ENCODE measurements at places on chromosomes 16 and 17.

- no peak for DNase-seq
Measured at GRCh38 chr16:52991572-52991971, 61.1 kb downstream of the CHD9NB start.

DNA sequence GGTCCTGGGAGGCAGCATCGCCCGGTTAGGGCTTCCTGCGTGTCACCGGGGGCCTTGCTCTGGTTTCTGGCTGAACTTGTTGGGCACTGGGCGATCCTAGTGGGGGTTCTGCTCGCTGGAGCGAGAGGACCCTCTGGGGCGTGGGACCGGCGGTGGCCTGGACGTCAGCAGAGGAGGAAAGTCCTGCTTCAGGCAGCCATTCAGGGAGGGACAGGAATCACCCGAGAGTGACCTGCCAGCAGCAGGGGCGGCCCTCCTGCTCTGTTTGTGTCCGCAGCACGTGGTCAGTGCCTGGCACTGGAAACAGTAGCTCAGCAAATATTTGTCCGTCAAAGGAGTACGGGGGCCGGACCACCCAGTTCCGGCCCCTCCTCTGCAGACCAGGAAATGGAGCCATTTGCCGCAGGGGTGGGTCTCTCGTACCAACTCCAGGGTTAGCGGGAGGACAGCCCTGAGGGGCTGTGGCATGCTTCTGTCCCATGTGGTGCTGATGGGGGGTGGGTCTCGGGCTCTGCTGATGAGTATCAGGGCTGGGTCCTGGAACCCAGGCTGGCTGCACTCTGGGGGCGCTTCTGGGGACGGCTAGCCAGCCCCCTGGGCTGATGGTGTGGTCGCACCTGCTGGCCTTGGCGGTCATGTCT lies 48.3 kb downstream of the BAIAP2 start:
- DNase-seq, result no peak

DNA sequence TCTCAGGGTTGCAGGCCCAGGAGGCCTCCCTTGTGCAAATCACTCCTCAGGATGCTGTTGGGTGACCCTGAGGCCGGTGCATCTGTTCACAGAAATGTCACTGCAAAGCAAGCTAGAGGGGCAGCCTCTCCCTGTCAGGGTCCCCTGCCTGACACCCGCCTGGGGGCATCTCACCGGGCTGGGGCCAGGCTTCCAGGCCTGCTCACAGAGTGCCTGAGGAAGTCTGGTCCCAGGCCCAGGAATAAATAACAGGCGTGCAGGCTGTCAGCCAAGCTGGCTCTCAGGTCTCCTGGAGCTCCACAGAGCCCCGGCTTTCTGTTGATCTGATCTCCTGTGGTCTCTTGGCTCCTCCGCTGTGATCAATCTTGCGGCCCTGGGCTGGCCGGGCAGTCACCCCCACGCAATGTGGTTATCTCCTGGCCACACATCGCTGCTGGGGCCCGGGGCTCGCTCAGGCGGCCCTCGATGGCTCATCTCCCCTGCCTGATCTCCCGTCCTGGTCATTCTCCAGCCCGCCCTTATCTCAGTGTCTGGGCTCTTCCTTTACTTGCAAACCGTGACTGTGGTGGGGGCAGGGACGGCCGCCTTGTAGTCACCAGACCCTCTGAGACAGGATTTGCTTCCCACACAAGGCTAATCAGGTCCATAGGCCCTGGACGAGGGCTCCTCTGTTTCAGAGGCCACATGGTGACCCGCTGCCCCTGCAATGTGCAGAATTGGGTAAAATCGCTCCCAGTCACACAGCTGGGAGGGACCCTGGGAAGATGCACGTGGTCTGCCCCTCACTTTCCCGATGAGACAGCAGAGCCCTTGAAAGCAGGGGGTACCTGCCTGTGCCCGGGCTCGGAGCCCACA lies 231.2 kb upstream of the GSE1 start:
- DNase-seq, result no peak

DNA sequence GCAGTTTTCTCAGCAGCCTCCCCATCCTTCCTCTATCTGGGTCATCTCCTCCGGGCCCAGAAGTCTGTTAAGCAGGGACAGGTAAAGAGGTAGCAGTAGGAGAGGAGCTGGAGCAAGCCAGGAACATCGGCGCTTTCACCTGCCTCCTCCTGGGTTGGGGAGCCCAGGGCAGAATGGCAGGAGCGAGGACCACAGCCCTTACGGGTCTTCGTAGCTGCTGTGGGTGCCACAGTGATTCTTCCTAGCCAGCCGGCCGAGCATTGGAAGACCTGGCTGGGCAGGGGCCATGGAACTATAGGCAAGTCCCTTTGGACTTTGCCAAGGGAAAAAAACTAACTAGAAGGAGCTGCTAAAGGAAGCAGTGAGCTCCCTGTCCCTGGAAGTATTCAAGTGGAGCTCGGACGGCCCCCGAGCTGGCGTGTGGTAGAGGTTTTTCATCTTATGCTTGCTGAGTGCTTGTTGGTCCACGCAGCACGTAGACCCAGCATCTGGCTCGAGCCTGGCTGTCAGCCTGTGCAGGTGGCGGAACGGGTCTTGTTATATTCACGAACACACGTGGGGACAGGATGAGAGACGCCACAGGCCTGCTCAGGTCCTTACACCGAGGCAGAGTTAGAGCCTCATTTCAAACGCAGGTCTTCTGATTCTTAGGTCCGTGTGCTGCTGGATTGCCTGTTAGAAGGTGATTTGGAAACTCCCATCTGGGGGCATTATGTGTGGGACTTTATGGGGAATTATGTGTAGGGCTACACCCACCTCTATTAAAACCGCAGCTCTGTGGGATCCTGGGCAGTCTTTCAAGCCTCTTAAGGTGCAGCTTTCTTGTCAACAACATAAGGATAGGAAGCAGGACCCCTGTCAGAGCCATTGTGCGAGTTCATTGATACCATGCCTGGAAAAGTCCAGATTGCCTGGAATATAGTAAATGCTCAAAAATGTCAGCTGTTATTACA lies 54.8 kb downstream of the OR1D5 start:
- no peak for DNase-seq

DNA sequence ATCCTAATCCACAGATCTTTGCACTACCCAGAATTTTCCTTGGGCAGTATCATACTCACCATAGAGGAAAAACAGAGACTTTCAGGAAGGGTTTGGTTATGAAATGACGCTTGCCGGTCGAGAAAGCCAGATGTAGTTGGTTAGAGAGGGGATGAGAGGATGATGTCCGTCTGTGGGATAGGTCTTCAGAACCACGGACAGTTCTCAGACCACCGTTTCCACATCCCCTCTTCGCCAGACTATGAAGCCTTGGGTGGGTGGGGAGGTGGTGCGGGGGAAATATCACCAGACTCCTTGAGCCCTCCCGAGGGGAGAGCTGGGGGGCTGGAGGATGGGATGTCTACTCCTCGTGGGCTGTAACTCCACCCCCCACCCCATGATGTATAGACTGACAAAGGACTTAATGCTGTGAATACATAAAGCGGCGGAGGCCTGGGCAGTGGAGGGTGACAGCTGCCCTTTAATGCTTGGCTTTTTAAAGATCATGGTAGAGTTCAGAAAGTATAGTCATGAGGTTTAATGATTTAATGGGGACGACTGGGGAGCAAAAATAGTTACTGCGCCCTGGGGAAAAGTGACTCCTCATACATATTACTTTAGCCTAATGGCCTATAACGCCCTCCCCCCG lies 96.6 kb downstream of the MRM1 start:
- DNase-seq, result no peak

DNA sequence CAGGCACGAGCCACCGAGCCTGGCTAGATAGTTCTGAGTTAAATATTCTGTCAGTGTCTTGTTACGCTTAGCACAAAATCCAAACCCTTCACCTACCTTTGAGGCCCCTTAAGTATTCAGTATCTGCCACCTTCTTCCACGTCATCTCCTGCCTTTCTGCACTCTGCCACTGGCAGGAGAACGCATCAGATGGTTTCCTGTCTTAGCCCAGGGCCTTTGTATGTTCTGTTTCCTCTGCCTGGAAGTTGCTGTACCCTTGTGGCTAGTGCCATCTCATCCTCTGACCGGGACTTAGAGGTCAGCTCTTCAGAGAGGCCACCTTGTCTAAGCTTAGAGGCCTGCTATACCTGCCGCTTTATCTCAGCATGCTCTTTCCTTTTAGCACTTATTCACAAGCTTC lies 67.5 kb upstream of the LGALS9 start:
- DNase-seq, result no peak

DNA sequence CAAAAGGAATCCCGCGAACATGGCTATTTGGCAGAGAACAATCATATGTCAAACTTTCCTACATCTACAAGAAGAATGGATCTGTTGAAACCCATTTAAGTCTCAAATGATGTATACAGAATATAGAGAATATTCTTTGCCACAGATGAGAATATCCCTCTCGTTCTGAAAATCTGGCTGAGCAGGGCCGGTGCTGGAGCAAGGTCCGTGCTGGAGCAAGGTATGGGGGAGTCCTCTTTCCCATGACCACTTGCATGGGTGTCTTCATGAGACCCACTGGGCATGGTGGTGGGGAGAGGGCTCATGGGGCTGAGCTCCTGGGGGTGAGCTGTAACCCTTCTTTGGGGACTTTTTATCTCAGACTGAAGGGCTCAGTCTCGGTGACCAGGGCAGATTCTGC lies 440.9 kb downstream of the SOX9 start:
- DNase-seq, result no peak

DNA sequence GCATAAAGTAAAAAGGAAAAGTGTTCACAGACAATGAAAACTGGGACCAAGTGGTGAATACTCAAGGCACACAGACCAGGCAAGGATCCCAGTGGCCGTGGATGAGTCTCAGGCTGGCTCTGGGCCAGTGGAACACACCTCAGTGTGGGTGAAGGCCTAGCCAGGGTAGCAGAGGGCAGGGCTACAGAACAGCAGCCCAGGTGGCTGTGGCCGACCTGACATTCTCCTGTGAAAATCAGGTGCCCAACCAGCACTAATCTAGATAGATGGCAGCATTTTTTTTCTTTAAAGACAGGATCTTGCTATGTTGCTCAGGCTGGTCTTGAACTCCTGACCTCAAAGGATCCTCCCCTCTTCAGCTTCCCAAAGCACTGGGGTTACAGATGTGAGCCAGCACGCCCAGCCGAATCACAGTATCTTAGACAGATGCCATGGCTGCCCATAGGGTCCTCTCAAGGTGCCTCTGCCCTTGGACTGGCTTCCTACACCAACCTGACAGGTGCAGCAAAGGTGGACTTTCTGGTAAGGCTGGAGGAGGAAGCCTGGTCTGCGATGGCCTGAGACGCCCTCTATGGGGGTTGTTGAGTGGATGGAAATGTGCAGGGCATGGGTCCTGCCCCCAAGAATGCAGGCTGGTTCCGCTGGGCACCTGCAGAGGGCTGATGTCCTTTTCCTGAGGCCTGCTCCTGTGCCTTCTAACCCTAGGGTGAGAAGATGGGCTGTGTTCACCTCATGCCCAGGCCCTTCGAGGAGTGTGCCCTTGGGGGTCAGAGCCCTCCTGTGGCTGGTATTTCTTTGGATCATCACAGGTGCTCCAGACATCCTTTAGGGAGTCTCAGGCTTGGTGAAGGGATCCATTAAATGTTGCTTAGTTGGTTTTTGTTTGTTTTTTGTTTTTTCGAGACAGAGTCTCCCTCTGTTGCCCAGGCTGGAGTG lies 3.8 kb upstream of the P4HB start:
- no peak for DNase-seq

- no peak for DNase-seq
Measured at GRCh38 chr17:81428948-81429774, 33.9 kb downstream of the BAHCC1 start.

DNA sequence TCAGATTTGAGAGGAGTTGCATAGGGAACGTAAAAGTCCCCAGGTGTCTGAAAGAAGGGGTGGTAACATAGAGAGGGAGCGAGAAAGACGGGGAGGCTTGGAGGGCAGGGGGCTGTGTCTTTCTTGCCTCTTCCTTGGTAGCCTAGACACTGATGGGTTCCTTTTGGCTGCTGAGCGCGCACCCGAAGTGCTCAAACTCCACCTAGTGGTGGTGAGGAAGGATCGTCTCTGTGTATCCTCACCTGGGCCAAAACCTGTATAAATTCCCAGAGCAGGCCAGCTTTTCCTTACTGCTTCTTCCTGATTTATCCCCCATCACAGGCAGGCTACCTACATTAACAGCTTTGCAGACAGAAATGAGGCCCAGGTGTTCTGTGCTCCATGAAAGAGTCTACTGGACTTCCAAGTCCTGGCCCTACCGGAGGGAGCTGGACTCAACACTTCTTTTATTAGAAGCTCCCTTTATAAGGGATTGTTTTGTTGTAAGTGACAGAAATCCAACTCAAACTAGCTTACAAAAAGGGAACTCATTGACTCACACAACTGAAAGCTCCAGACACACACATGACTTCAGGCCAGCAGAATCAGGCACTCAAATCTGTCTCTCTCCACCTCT lies 5.5 kb upstream of the SLC25A35 start:
- DNase-seq, result peak; percentile 45

- no peak for DNase-seq
Measured at GRCh38 chr17:4483012-4483840, 15.5 kb upstream of the SPNS2 start.

- no peak for DNase-seq
Measured at GRCh38 chr17:34201767-34202166, 53.3 kb upstream of the CCL2 start.

DNA sequence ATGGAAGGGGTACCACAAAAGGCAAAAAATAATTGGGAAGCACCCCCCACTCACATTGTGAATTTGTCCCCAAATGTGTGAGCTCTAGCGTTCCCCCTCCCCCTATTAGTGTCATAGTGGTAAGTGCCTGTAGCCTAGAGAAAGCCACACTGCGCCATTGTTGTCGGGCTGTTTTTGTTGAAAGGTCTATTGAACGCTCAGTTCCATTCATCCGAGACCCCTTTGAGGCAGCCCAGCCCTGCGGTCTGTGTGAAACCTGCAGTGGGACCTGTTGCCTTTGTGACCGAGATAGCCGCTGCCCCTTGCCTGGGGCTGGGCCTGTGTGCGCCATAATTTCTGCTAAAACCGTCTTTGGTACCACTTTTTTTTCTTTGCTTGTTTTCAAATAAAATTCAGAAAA lies 3.0 kb downstream of the JPT2 start:
- DNase-seq, result no peak

DNA sequence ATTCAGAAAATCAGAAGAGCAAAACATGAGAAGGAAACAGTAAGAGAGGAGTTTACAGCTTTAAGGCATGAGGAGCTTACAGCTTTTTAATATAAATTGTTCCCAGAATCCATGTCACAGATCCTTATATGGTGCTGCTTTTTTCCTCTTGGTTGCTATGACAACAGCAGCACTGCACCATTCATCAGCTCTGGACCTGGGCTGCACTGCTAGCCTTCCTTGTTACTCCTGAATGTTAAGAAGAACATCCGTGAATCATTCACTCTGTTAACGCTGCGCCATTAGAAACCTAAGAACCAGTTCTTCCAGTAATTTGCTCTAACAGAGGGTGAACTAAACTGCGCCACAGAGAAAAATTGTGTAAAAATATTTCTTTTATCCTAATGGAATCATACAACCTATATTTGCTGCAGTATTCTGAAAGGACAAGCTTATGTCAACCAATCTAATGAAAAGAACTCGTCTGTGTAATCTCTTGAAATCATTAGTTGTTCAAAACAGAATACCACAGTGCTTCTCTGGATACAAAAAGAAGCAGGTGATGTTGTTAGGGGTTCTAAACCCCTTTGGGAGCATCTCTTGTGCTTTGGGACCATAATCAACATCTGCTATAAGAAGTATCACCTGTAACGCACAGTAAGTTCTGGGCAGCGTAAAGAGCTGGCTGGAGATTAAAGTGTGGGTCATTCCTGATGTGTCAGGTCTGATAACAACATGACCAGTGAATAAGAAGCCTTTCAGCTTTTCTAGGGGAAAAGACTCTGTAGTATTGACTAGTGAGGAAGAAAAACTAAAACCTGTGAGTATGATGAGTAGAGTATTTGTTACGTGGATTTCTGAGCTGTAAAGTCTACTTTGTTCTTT lies 151.2 kb downstream of the TANC2 start:
- no peak for DNase-seq

GRCh38 chr17:7820231-7820630 lies 13.8 kb upstream of the KDM6B start:
- DNase-seq, result no peak
